ENCODE measurements at places on chromosomes 12 and 14. TPM values are rescaled to one million over a fixed set of nuclear protein-coding genes. Genes with fewer than 3 reads are reported as not detected.

DNA sequence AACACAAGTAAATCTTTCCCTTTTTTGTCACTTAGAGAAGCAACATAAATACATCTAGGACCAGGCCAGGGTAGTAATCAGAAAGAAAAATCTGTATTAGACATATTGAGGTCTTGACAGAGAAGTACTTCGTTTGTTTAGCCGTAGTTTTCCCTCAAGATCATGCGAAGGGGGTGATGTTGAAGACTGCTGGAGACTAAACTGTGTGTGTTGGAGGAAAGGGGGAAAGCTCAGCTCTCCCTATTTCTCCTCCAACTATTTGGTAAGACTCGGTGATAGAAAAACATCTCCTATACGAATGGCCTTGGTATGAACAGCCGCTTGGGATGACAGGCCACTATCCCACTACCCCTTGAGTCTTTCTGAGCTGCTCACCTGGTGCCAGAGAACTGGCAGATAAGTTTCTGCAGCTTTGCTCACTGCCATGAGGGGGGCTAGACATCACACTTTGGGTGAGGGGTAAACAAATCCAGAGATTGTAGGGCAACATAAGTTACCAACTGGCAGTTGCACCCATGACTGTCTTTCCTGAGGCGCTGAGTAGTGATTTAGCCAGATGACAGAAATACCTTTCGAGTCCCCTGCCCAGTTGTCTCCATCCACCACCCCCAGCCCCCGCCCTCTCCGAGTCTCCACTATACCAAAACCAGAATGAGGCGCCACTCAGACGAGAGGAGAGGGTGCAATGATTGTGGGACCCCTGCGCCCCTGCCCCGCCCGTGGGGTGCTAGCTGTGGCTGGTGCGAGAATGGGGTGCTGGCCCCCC, 685 bp downstream of the VAMP1 start:
- no peaks in the 10 kb centered on the region for H3K27me3 ChIP-seq
- peak overlapping the region; percentile 91 for H3K4me3 ChIP-seq
- DNase-seq: no peak

DNA sequence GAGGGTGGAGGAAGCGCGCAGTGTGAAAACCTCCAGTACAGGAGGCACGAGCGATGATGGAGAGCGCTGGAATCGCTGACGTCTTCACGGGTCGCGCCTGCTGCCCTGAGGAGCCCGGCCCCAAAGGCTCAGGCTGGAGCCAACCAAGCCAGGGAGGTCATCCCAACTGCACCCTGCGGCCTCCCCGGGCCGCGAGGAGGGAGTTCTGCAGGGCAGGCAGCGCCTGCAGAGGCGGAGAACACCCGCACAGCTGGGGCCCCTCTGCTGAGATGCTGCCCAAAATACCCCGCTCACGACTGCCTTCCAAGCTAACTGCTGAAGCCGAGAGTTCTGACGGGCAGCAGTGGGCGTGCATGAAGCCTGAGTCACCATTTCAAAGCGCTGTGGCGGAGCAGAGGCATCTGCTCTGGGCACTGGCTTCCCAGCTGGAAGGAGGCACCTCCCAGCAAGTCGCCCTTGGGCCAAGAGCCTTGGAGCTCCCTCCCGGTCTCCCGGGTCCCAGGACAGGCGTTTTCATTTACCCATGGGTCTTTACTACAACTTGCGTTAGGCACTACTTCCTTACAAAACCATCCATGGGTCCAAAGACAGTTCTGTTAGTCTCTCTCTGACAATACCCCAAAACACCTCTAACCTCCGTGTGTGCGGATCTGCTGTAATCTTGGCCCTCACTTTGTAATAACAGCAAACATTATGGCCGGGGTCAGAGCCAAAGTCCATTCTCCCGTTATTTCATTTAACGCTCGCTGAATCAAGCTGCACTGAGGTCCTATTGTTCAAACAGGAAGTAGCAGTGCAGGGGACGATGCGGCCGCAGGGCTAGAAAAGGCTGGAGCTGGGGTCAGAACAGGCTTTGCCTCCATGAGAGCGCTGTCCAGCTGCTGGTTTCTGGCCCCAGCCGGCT, 60.1 kb upstream of the RIMBP2 start:
- no peak overlapping the region for H3K27ac ChIP-seq
- peak; percentile 80 for DNase-seq
- peaks cover 9% of the 10 kb centered on the region for H3K36me3 ChIP-seq

The GNB3 gene
- 0.48 TPM for total RNA-seq

The MEG3 gene
- total RNA-seq: not detected

Measured in activated naive CD4-positive, alpha-beta T cell treated with anti-CD3 and anti-CD28 coated beads for 36 hours (primary cell).